Left hindlimb (tissue), 1 donor: ENCODE measurements at places on chromosomes 7 and 10.
A peak's percentile ranks its signal among the peaks of the same experiment; 100 is the strongest.

- no peak for DNase-seq
Measured at GRCh38 chr10:77328272-77328816, 309.3 kb downstream of the KCNMA1 start.

DNA sequence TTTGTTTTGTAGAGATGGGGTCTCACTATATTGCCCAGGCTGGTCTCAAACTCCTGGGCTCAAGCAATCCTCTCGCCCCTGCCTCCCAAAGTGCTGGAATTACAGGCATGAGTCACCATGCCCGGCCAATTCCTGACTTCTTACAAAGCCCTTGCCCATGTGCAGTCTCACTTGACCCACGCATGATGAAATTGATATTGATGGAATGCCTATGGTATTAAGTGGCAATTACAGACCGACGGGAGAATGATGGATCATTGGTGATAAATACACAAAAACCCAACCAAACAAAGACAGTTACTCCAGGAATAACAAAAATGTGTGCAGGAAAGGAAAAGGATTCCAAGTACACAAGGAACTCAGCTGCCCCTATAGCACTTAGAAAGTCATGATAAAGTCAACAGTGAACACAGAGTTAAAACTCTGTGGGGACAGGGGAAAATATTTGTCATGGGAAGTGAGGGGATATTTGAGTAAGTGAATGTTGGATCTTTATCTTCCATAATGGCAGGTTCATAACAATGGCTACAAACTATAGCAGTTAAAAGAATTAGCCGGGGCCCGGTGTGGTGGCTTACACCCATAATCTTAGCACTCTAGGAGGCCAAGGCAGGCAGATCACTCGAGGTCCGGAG, 21.6 kb downstream of the HIP1 start:
- DNase-seq, result no peak

DNA sequence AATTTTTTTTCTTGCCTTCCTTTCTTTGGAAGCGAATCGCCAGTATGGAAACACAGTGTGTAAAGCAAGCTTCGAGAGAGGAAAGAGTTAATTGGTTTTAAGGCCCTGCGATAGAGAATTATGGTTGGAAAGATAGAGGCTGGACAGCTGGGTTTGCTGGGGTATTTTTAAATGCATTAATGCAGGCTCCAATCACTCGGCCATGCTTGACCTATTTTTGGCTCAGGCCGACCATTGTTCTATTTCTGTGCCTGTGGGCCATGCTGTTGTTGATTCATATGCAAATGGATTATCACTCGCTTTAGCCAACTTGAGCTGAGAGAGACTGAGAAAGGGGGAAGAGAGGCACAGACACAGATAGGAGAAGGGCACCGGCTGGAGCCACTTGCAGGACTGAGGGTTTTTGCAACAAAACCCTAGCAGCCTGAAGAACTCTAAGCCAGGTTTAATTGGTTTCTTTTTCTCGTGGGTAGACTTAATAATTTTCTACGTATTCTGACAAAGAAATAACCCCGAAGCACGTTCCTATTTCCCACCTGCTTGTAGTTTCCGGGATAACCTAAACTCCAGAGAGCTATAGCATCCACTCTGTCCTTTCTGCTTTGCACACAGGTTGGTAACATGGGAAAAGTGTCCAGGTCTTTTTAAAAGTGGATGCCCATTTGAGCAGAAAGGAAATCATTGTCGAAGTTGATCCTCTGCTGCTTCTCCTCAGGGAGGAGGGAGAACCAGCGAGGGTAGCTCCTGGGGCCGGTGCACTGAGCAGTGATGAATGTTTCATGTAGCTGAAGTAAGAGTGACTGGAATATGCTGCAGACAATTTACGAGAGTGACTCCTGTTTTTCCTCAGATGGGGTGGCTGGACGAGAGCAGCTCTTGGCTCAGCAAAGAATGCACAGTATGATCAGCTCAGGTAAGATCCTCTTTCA, at the start of gene HDAC9:
Gene HDAC9 (plus strand): TSS at position 338 of the 929 bp plus-strand sequence. CDS start 554 bp downstream, at position 892.
- peak; percentile 60 for DNase-seq

DNA sequence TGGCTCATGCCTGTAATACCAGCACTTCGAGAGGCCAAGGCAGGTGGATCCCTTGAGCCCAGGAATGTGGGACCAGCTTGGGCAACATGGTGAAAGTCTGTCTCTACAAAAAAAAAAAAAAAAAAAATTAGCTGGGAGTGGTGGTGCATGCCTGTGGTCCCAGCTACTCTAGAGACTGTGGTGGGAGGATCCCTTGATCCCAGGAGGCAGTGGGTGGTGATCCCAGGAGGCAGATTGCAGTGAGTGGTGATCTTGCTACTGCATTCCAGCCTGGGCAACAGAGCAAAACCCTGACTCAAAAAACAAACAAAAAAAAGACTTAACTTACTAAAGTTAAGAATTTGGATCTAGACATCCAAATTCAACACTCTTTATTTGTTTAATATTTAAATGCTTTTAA, 10.2 kb upstream of the ADO start:
- DNase-seq, result no peak

GRCh38 chr7:75931680-75932079, 16.7 kb downstream of the POR start:
- no peak for DNase-seq

- DNase-seq, result no peak
Measured at GRCh38 chr10:133316732-133317131, 8.0 kb downstream of the ZNF511 start.

DNA sequence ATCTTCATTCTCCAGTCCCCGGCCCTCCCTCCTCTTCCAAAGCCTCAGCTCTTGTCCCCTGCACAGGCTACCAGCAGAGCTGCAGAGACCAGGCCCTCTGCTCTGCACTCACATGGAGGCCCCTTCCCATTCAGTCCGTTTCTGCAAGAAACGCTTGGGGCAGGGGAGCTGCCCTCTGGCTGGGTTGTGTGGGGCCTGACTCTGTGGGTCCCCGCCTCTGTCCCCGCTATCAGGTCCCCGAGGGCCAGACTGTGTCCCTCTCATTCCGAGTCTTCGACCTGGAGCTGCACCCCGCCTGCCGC, 1.5 kb downstream of the PCOLCE start:
- DNase-seq, result peak; percentile 63

GRCh38 chr7:80224415-80224814, 89.8 kb downstream of the GNAI1 start:
- DNase-seq, result no peak

GRCh38 chr10:64275774-64276173, 754.6 kb downstream of the REEP3 start:
- no peak for DNase-seq

- DNase-seq, result no peak
Measured at GRCh38 chr10:10456856-10457255, 560.8 kb upstream of the CELF2 start.

DNA sequence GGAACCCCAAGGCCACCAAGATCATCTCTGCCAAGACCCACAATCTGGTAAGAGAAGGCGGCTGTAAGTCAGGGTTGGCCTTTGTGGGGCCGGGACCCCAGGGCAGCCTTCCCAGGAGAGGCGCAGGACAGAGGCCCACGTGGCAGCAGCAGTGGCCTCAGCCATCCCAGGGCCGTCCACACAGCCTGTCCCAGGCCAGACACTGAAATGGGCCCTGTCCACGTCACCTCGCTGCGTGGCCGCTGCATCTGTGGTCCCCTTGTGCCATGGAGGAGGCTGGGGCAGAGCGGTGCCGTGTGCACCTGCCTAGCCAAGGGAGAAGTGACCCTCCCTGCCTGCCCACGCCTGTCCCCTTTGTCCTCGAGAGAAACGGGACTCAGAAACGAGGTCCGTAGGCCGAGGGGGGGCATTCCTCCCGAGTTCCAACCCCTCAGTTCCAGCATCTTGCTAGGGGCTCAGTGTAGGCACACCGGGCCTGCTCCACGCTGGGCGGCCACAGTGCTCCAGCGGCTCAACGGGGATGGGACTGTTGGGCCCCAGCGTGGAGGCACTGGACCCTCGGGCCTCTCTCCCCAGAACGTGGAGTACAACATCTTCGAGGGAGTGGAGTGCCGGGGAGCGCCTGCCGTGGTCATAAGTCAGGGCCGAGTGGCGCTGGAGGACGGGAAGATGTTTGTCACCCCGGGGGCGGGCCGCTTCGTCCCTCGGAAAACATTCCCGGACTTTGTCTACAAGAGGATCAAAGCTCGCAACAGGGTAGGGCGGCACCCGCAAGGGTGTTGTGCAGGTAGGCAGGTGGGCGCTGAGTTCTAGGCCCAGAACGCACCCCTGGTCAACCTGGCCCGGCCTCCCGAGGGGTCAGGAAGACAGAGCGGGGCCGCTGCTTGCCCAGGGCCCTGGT, 15.6 kb downstream of the DPYSL4 start:
- DNase-seq, result no peak

DNA sequence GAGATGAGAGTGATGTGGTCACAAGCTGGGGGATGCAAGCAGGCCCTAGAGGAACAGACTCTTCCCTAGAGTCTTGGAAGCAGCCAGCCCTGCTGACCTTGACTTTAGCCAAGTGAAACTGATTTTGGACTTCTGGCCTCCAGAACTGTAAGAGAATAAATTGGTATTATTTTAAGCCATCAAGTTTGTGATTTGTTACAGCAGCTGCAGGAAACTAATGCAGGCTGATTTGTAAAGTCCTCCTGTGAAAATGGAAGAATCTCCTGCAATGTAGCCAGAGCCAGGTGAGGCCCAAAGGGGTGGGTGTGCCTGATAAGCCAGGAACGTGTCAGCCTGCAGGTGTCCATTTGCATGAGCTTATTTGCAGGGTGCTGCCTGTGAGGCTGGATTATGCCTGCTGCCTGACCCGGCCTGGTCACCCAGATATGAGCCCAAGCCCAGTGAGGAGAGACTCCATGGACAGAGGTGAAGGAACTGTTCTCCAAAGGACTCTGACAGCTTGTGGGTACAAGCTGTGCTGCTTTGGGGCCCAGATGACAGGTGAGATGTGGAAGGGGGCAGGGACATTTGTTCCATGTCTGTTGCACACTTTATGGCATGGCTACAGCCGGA, 24.6 kb upstream of the PLEKHA1 start:
- DNase-seq, result no peak

GRCh38 chr7:100353685-100354330, 4.1 kb upstream of the PILRB start:
- peak; percentile 23 for DNase-seq

- DNase-seq, result no peak
Measured at GRCh38 chr10:130040817-130041330, 69.8 kb downstream of the C10orf143 start.

- no peak for DNase-seq
Measured at GRCh38 chr10:80493522-80494051, 39.5 kb downstream of the TSPAN14 start.

DNA sequence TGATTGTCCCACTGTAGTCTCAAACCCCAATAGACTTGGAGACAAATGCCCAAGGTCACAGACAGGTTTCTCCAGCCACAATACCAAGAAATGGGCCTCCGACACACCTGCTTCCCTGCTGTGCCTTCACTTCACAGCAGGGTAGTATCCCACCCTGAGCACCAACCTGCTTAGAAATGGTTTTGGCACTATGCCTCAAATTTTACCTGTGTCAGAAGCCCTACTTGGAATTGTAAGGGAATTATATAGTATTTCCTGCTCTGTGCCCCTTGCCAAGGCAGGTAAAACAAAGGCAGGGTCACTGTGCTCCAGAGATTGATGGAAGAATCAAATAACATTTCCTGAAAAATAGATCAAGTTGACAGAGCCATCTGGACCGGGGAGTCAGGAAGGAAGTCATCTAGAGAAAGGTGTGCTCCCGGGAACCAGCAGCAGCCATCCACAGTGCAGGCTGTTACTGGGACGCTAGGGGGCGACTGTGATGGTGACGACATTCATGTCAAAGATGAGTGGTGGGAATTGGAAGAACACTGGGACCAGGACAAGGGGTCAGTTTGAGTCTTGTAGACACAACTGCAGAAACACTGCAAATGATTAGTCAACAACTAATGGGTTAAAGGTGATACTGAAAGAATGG, 117.8 kb upstream of the AKR1E2 start:
- DNase-seq, result no peak

DNA sequence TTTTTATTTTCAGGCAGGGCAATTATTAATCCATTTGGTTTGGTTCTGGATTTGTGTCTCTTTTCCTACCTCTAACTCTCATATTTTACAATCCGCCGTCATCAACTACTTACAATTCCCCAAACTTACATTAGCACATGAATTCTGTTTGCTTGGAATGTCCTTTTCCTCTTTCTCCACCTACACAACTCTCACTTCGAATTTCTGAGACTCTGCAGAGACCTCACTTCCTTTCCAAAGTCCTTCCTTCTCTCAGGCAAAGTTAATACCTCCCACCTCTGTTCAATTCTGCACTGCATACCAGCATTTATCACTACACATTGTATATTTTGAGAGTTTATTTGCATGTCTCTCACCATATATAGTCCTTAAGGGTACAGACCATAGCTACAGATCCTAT, 122.7 kb upstream of the LRRTM3 start:
- DNase-seq, result no peak

GRCh38 chr7:98241674-98242241, 10.3 kb downstream of the TECPR1 start:
- DNase-seq, result no peak

DNA sequence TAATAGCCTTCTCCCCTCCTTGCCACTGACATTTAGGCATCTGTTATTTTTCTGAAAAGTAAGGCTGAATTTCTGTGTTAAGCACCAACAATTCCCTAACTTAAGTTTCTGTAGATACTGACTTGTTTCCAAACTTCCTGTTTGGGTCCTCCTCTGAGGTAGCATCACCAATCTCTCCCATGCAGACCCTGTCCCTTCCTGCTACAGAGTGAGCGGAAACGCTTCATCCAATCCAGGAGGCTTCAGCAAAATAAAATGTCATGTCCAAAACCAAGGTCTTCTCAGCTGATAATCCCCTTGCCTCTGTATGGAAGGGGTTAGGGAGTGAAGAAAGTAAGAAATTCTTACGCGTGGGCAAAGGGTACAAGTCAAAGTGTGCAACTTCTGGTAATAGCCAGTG, 29.9 kb downstream of the XPNPEP1 start:
- DNase-seq, result no peak

GRCh38 chr7:36280840-36281812, 108.5 kb upstream of the ANLN start:
- DNase-seq, result peak; percentile 56

- DNase-seq, result no peak
Measured at GRCh38 chr10:77381750-77382149, 255.9 kb downstream of the KCNMA1 start.

GRCh38 chr10:124699471-124700292, 44.5 kb downstream of the FAM53B start:
- DNase-seq, result no peak

DNA sequence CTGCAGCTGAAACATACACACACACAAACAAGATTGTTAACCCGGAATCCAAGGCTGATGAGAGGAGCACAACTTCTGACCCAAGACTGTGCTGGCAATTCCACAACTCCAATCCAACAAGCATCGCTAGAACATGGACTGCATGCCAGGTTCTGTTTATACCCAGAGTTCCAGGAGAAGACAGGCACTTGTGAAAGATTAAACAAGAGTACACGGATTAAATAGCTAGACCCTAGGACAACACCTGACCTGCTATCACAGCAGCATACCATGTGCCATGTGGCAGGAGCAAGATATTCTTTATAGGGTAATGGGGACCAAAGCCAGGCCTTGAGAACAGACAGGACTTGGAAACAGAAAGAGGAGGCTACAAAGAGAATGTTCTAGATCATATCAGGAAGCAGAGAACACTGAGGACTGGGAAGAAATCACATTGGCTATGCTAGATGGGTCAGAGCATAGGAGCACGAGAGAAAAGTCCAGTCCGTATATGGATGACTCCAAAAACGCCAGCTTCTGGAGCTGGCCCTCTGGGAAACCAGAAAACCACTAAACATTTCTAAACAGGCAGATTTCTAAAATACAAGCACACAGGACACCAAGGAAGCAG, 83.7 kb upstream of the ATP6V0A4 start:
- DNase-seq, result no peak

GRCh38 chr10:49219248-49219647, 31.1 kb upstream of the TMEM273 start:
- DNase-seq, result no peak

GRCh38 chr7:8592167-8592566, 158.8 kb downstream of the NXPH1 start:
- no peak for DNase-seq
